ENCODE measurements at places on chromosomes 4 and X.

DNA sequence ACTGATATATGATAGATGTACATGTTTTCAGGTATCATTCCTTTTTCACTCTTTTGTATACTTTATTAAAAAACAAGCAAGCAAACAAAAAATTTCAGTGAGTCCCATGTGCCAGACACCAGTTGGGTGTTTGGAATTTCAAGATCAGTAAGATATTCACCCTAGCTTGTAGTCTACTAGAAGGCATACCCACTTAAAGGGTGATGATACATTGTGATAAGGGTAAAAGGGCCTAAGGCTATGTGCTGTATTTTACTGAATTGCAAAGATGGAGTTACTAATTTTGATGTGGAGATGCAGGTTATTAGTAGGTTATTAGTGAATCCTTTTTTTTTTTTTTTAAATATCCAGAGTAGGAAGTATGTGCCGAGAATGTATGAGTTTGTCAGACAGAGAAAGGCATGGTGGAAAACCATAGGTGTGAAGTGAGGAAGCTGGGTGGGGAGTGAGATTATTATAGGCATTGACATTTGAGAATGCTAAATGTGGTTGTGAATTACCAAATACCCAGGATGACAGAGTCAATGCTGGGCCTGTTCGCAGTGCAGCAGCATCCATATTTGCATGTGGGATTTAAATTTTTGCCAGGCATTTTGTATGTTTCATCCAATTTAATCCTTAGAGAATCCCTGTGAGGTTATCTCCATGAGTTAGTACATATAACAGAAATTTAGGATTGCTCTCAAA is 10.1 kb downstream of the STIM2 start:
- DNase-seq = no peak

DNA sequence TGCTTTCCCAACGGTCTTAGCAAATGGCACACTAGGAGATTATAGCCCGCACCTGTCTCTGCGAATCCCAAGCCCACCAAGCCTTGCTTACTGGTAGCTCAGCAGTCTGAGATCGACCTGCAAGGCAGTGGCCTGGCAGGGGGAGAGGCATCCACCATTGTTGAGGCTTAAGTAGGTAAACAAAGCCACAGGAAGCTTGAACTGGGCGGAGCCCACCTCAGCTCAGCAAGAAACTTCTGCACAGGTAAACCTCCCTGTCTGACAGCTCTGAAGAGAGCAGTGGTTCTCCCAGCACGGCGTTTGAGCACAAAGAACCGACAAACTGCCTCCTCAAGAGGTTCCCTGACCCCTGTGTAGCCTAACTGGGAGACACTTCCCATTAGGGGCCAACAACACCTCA is 42.8 kb downstream of the BRWD3 start:
- no peak for DNase-seq

- DNase-seq = no peak
Observed at GRCh38 chr4:74755486-74755885, 38.8 kb downstream of the BTC start.

DNA sequence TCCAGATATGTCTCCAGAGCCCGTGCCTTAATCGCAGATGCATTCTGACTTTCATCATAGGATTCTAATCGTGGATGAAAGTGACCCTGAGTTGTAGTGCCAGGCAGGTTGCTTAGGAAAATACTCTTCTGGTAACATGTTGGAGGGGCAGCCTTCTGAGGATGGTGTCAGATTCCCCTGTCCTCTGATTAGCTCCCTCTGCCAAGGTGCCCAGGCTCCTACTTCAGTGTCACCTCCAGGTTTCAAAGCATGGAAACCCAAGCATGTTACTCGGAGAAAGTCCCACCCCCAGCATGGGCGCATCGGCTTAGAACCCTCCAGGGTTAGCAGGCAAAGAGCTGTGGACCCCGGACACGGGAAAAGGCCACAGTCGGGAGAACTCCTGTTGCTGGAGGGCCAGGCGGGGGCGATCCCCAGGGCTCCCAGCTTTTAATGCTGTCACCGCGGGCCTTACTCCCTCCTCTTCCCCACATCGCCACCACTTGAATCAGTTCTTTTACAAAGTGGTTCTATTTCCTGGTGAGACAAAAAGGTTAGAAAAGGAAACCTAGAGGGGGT is 44.5 kb downstream of the TRIM2 start:
- no peak for DNase-seq

DNA sequence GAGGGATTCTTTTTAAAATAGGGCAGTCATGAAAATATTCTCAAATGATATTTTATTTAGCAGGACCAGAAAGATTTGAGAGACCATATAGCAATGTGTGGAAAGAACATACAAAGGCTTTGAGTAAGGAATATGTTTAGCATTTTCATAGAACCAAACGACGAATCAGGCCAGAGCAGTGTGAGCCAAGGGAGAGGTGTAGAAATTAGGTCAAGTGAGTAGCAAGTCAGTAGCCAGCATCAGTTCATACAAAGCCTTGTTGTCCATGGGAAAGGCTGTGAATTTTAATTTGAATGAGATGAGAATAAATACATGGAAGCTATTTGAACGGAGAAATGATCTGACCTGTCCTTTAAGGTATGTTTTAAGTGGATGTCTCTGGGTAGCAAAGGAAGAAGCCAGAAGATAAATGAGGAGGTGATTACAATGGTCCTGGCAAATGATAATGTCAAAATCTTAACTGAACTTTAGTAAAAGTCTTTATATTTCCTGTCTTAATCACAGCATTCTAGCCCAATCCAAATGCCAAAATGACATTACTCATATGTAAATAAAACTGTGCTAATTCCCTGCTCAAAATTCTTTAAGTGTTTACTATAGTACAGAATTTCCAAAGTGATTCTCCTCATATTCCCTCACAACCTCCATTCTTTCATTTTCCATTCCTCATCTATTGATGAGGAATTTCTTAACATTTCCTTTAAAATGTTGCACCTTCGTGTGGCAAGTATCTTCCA is 155.7 kb upstream of the SLIT2 start:
- DNase-seq = no peak
